ENCODE measurements at places on chromosomes 2 and 18.

GRCh38 chr2:196074631-196075030 lies 6.0 kb upstream of the DNAH7 start:
- no peak for DNase-seq

GRCh38 chr18:21741312-21741561 lies 645 bp downstream of the MIB1 start:
- no peak for DNase-seq

GRCh38 chr2:36965751-36966369 lies 476 bp downstream of the STRN start:
- DNase-seq = peak; percentile 28

GRCh38 chr18:48336332-48336731 lies 72.9 kb downstream of the ZBTB7C start:
- no peak for DNase-seq

DNA sequence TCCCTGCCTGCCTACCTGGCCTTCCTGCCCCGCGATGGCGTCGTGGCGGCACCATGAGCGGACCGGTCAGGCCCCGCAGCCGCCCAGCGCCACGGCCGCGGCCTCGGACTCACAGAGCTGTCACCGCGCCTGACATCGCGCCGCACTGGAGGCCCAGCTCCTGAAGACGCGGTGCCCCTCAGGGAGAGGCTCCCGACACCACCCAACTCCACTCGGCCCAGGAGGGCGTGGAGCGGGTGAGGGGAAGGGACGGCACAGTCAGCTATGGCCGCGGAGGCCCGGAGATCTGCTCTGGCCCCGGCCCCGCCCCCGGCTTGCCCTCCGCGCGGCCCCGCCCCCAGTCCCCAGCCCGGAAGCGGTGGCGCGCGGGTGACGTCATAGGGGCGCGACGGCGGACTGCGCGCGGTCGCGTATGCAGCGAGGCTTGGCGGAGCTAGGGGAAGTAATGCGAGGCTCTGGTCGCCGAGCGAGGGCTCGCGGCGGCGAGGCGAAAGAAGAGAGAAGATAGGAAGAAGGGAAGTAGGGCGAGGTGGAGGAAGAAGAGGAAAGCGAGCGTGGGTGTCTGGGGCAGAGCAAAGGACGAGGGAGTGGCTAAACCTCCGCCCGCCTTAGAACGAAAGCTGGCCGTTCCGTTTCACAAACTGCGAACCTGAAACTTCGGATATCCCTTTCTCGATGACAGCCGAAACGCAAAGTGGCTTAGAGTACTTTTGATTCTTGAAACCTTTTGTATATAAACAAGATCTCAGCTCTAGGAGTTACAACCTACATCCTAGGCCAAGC lies at the start of gene SLC35F5:
SLC35F5 (minus strand) TSS at position 288 of the 783 bp plus-strand sequence; CDS start at position 55, 233 bp downstream.
- peak; percentile 86 for DNase-seq

GRCh38 chr18:48949050-48949605 lies 1.6 kb downstream of the SMAD7 start:
- no peak for DNase-seq

DNA sequence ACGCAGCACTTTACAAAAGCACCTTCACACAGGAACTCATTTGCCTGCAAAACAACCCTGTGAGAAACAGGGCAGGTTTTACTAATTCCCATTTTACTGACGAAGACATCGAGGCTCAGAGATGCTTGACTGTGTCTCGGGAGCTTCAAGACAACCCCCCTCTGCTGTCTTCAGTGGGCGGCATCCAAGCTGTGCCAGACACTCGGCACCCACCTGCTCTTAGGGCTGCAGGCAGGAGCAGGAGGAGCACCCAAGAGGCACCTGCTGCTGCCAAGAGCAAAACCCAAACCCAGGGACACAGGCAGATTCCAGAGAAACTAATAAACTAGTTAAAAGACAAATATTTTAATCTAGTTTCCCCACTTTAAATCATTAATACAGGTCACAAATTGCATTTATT lies 67.9 kb downstream of the PPP4R1 start:
- DNase-seq = no peak

GRCh38 chr2:46977899-46978298 lies 62.3 kb upstream of the MCFD2 start:
- DNase-seq = no peak

DNA sequence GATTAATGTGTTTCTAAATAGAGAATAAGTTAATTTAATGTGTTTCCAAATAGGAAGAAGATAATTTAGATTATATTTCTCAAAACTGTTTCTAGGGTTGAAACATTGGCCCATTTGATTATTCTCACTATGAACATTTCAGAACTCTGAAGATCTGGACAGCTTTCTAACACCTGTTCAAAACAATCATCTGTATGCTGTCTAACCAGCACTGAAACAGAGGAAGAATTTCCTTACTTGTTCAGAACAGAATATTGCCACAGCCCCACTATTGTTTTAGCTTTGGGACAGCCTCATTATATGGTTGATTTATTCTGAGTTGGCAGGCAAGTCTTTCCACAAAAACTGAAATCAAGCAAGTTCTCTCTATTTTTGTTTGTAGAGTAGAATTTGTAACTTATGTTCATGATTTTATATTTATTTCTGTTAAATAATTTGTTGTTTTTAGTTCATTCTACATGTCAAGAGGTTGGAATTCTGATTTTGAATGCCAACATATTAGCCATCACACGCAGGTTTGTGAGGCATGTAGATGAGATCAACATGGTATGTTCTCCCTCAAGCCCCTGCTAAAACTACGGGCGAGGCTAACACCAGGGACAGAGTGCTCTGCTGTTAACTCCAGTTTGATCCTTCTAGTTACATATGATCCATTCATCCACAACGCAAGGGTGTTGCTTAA lies 11.2 kb downstream of the IL18RAP start:
- no peak for DNase-seq

GRCh38 chr2:37453027-37453426 lies 108.6 kb downstream of the QPCT start:
- DNase-seq = no peak

- no peak for DNase-seq
Observed at GRCh38 chr18:62833494-62833893, 118.2 kb downstream of the PHLPP1 start.

DNA sequence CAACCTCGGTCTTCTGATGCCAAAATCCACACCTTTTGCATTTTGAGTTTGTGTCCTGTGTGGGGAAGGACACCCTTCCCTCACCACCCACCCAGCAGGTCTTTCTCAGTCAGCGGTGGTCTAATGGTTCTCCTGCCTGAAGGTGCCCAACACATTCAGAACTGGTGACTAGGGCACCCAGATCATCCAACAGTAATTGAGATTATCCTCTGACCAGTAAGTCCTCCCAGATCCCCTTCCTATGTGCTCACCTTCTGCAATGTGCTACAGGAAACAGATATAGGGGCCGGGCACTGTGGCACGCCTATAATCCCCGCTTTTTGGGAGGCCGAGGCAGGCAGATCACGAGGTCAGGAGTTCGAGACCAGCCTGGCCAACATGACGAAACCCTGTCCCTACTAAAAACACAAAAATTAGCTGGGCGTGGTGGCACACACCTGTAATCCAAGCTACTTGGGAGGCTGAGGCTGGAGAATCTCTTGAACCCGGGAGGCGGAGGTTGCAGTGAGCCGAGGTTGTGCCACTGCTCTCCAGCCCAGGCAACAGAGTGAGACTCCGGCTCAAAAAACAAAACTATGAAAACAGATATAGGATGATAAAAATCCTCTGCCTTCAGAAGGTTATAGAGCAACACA lies 56.2 kb downstream of the REEP1 start:
- no peak for DNase-seq

GRCh38 chr2:42971947-42972736 lies 179.8 kb upstream of the HAAO start:
- DNase-seq = no peak

- DNase-seq = peak; percentile 69
Observed at GRCh38 chr2:158753641-158754611, 41.2 kb upstream of the DAPL1 start.

Measured in A172 (cell line).